ENCODE measurements at places on chromosomes 5 and 9. TPM values are rescaled to one million over a fixed set of nuclear protein-coding genes. Genes with fewer than 3 reads are reported as not detected.

- DNase-seq: no peak
Measured at GRCh38 chr5:53825926-53826325, 265.5 kb downstream of the NDUFS4 start.

- DNase-seq: peak; percentile 83
Measured at GRCh38 chr5:157540707-157541446, 34.7 kb downstream of the ADAM19 start.

DNA sequence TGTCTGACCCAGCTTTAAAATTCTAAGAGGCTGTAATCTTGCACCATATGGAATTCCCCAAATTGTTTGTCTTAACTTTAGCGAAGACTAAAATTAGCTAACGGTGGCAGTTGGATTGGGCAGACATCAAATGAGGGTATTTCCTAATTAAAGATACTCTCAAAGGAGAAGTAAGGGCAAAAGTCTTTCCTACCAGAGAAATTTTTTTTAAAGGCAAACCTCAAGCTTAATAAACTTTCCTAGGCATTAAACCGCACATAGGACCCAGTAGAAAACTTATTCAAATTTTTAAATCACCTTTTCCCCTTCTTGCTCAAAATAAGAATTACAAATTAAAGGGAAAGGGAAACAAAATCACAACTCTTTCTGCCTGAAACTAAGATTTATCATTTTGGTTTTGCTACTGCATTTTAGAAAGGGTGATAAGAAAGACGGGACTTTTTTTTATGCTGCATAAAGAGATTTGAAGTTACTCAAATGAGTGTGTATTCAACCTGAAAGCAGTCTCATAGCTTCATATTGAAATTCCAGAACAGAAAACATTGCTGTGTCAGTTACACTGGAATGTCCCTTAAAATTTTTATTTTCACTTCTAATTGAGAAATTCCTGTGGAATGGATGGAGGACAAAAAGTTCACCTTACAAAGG is 189.1 kb upstream of the PTGER4 start:
- no peak for DNase-seq

DNA sequence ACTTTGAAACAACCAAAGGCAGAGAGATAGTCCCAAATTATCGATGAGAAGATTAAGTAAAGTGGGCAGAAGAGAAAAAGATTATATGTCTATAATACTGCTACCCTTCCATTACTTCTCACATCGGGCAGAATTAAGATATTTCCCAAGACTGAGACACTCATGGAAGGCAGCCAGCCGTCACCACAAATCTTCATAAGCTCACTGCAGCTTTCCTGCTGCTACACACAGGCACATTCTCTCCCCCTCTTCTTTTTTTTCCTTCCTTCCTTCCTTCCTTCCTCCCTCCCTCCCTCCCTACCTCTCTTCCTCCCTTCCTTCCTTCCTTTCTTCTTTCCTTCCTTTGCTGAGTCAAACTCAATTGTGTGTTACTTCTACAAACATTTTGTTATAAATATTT is 58.7 kb upstream of the SPATA31C2 start:
- peak; percentile 77 for DNase-seq

GRCh38 chr9:2726650-2727340 is 9.5 kb downstream of the KCNV2 start:
- peak; percentile 36 for DNase-seq

GRCh38 chr5:39409033-39409432 is 15.7 kb downstream of the DAB2 start:
- DNase-seq: no peak

Gene NUTM2F
- not detected for total RNA-seq

- DNase-seq: no peak
Measured at GRCh38 chr9:106038266-106039001, 344.1 kb downstream of the TMEM38B start.

DNA sequence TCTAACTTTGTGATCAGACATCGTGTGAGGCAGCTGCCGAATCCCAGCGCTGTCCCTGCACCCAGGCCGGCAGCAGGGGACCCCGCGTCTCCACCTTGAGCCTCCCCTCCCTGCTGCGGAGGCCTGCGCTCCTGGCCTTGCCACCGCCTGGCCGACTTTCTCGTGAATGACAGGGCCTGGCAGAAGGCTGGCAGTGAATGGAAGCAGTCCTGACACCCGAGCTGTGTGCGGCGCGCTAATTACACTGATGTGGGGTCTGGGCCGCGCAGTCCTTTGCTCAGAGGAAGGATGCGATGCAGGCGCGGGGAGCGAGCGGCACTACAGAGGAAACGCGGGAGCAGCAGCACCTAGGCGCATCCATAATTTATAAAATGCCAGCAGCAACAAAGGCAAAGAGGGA is 40.3 kb downstream of the POU4F3 start:
- no peak for DNase-seq

- no peak for DNase-seq
Measured at GRCh38 chr9:131125038-131125287, 423 bp upstream of the NUP214 start.

DNA sequence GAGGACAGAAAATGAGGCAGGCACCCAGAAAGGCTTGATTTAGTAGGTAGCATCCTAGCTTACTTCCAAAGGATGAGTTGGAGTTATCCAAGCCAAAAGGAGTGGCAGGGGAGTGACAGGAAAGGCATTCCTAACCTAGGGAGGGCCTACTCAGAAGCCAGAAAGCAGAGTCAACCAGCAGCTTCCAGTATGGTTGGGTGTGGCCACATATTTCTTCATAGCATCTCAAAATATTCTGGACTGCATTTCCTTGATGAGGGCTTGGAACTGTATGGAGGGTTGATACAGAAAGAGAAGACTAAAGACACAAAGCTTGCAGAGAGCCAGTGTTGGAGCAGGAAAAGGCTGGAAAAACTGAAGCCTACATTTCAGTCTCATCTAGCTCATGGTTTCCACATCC is 656.8 kb upstream of the DMAC1 start:
- DNase-seq: no peak

DNA sequence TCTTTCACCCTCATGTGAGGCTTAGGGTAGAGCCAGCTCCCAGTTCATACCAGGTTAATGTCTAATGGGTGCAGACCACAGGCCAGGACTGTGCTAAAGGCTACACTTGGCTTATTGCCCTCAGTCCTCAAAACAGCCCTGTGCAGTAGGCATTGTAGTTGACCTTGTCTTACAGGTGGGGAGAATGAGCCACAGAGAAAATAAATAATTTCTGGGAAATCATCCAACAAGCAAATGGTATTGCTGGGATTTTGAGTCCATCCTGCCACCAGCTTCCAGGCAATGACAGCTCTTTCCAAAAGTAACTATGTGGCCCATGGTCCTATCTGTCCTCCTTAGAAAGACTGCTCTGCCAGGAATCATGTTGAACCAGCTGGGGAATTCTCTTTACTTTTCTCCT is 450.0 kb downstream of the GADD45G start:
- DNase-seq: no peak

- no peak for DNase-seq
Measured at GRCh38 chr5:166178411-166179080, 2112.9 kb upstream of the WWC1 start.

DNA sequence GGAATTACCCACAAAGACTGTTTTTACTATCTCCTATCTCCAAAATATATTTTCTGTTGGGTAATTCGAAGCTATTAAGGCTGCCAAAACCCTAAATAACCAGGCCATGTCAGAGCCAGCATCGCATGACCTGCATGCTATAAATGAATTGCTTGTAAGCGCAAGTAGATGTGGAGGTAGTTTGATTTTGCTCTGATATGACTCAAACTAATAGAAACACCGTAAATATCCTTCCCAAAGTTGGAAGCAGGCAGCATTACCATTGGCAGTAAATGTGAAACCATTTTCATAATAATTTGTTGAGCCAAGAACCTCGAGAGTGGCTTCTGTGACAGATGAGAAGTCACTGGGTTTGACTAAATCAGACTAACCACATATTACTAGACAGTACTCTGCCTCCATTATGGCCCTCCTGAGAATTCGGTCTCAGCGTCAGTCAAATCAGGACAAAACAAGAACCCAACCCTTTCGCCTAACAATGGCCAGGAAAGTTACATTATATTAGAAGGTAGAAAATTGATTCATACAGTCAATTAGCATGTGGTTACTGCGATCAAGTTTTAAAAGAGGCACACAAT is 289.8 kb downstream of the SPOCK1 start:
- no peak for DNase-seq

Gene TEX48
- not detected for total RNA-seq

DNA sequence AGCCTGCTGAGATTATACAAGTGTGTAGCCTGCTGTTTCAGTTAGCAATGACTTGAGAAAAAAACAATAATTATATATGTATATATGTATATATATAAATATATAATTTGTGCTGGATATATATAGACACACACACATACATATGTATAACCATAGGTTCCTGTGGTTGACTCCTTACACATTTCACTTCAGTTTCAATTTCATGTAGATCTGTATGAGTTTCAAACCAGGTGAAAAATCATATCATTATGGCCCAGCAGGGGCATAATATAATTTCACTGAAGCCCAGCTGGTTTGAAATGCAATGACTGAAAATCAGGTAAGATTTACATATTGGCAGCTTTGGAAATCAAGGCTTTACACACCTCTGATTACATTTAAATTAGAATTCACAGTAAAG is 690.4 kb upstream of the CDH18 start:
- no peak for DNase-seq

- peak; percentile 21 for DNase-seq
Measured at GRCh38 chr9:21096172-21096900, 18.6 kb upstream of the IFNB1 start.

DNA sequence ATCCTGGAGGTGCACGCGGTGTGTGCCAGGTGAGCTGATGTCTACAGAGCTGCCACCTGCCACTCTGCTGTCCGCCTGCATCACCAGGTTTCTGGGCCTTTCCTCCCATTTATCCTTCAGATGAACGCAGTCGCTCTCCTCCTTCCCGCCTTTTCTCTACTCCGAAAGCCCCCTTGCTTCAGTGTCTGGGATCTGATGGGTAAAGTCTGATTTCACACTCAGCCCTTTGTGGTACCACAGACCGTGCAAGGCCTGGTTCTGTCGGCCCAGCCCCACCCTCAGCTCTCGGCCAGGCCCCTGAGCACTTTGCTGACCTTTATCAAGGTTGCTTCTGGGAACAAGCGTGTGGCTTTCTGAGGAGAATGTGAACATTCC is 32.5 kb downstream of the GLT6D1 start:
- DNase-seq: no peak

DNA sequence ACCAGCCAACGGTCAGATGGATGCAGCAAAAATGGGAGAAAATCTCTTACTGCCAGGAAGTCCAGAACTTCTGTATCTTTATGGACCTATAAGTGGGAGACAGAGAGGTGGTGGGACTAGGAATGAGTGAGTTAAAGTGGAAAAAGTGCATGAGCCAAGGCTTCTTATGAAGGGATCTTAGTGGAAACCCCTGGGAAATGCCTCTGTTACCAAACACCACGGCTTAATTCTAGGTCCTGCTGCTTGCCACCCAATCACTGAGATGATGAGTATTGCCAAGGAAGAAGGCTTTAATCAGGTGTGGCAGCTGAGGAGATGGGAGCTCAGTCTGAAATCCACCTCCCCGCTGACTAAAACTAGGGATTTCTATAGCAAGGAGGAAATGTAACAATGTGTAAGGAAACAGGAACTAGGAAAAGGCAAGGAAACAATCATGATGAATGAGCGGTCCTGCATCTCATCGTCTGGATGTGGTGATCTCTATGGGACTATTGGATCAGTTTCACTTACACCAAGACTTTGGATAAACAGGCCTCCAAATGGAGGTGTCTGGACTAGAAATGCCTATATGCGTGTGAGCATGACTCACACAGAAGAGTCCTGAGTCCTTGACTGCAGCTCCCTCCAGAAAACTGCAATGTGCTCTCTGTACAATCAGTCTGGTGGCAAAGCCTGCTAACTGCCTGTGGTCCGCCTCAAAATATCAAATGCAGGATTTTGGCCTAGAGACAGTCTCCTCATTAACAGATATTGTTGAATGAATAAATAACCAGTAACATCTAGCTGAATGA is 98.2 kb upstream of the PRR16 start:
- DNase-seq: peak; percentile 30

DNA sequence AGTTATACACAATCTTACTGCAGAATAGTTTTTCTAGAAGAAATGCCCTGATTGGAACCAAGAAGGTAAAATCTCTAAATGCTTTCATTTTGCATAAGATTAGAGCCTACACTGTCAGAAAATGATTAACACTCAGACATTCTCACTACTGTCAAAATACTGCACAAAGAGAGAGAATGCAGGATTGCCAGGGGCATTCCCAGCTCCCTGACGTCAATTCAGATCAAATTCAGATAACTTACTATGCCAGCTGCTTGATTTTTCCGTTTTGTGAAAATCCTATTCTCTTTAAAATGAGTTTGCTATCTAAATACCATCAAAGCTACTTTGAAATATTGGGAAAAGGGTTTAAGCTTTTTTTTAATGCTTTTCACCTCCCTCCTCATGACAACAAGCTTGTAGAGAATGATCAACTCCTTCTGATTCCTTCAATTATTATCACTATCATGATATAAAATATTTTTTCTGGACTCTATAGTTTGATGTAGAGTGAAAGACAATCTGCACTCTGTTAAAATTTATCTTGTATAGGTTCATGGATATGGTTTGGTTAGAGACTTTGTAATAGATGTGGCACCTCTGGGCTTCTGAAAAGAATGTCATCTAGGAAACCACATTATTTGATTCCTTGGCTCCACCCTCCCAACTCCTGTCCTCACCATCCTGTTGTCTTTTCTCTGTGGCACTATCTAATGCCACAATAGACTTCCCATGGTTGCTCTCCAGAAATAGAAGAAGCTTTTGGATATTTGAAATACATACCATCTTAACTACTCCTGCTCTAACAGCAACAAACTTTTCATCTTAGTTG is 407.7 kb downstream of the PDE4D start:
- DNase-seq: peak; percentile 39

- DNase-seq: no peak
Measured at GRCh38 chr5:59040024-59040803, 457.3 kb downstream of the RAB3C start.

Gene IL17B
- 0.60 TPM for total RNA-seq

Gene LEAP2
- total RNA-seq: 0.27 TPM

DNA sequence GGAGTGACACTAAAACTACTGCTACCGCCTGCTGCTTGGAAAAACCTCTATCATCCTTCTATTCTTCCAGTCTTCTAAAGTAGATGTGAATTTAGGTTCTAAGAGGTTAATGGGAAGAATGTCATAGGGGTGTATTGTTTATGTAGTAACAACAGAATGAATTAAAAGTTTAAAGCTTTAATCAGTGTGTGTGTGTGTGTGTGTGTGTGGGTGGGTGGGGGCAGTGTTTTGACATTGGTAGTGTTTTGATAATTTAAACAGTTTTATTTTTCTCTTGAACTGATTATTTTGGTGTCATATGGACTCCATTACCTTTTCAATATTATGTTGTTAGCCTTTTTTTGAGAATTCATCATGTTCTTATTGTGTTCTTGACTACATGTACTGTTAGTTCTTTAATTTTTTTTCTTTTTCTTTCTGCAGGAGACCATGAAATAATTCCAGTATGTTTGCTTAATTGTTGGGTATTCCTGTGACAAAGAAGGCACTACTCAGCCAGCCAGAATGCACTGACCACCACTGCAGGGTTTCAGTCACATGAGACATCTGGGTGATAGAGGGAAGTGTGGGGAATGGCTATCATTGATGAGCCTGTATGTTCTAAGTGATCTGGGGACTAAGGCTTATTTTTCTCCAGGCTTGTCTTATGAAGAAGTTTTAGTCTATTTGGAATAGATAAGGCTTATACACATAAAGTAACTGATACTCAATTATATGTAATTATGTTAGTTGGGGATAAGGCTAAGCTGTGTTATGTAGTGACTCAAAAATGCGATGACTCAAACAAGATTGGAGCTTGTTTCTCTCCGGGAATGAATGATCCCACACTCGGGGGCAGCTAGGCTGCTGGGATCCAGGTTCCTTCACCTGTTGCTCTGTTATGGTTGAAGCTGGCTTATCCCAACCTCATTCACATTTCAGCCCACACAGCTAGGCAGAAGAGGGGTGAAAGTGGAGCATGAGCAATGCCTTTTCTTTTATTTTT is 50.2 kb upstream of the ACTBL2 start:
- DNase-seq: peak; percentile 76

Measured in astrocyte (in vitro differentiated cells and primary cell).